ENCODE measurements at places on chromosomes 2 and 18.

DNA sequence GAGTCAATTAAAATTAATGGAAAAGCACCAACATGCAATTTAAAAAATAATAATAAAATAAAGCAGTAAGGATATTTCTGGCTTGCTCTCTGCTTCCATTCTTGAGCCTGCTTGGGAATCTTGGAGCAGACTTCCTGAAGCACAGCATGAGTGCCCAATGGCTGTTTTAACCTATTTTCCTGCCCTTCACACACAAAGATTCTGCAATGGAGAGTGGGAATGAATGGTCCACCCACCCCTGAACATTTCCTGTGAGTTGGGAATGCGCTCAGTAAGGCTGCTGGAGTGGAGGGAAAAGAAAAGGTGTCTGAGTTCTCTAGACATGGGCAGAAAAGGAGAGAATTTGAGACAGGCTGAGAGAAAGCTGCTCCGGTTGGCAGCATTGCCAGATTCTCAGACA, 140.6 kb downstream of the BCL2 start:
- no peak for DNase-seq

- no peak for DNase-seq
These were observed 216.7 kb downstream of the CTNNA2 start for GRCh38 chr2:79729532-79729931.

- DNase-seq: no peak
These were observed 269.0 kb downstream of the CDCA7 start for GRCh38 chr2:173623438-173624319.

GRCh38 chr2:57720728-57721627, 325.6 kb upstream of the VRK2 start:
- DNase-seq: peak; percentile 39

GRCh38 chr18:22609642-22610041, 191.9 kb upstream of the CTAGE1 start:
- DNase-seq: peak; percentile 40

DNA sequence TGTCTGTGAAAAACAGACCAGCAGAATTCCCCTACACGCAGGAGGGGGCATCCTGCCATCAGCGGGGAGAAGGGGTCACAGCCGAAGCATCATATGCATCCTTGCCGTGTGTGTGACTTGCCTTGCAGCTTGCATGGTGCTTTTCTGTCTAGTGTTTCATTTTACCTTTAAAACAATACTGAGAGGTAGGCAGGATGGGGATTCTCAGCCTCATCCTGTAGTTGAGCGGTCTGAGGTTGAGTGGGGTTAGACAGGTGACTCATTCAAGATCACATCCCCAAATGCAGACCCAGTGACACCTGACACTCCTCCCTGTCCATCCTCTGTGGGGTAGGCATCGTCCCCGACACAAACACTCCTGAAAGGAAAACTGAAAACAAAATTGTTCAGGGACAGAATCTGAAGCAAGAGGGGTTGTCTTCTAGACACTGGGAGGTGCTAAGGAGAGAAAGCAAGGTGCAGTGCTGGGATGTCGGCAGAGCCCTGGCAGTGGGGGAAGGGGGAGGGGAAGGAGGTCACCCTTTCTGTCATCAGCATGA, 7.9 kb downstream of the ARL4C start:
- DNase-seq: no peak

DNA sequence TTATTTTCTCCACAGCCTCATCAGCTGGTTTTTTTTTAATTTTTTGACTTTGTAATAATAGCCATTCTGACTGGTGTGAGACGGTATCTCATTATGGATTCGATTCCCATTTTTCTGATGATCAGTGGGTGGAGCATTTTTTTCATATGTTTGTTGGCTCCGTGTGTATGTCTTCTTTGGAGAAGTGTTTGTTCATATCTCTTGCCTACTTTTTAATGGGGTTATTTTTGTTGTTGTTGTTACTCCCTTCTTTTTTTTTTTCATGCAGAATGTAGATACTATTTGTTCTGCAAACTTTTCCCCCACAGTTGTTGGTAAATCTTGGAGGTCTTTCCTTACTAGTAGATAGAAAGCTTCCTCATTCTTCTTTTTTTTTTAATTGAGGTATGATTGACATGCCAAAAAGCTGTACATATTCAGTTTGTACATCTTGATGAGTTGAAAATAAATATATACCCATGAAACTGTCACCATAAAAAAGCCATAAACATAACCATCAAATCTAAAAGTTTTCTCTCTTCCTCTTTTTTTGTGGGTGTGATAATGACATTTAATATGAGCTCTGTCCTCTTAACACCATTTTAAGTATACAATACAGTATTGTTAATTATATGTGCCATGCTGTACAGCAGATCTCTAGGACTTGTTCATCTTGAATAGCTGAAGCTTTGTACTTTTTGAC, 21.8 kb upstream of the NT5DC4 start:
- DNase-seq: no peak

GRCh38 chr2:187165936-187166610, 282.0 kb downstream of the CALCRL start:
- no peak for DNase-seq

GRCh38 chr2:186614373-186614772, 24.5 kb downstream of the ITGAV start:
- no peak for DNase-seq
